ENCODE measurements at places on chromosomes 7 and 10.

DNA sequence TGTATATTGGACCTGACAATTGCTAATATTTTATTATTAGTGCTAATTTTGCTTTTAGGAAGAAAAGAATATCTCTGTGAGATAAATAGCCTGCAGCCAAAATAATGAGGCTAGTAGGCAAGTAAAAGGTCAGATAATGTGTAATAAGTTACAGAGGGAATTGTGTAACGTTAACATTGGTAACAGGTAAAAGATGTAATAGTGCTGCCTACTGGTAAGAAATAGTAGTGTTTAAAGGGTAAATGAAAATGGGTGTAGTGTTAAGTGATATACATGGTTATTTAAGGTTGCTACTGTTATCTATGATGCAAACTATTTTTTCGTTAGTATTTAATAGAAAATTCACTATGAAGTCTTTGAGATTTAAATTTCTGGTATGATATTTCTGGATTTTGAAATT is 9.2 kb upstream of the FOXP2 start:
- DNase-seq: no peak

DNA sequence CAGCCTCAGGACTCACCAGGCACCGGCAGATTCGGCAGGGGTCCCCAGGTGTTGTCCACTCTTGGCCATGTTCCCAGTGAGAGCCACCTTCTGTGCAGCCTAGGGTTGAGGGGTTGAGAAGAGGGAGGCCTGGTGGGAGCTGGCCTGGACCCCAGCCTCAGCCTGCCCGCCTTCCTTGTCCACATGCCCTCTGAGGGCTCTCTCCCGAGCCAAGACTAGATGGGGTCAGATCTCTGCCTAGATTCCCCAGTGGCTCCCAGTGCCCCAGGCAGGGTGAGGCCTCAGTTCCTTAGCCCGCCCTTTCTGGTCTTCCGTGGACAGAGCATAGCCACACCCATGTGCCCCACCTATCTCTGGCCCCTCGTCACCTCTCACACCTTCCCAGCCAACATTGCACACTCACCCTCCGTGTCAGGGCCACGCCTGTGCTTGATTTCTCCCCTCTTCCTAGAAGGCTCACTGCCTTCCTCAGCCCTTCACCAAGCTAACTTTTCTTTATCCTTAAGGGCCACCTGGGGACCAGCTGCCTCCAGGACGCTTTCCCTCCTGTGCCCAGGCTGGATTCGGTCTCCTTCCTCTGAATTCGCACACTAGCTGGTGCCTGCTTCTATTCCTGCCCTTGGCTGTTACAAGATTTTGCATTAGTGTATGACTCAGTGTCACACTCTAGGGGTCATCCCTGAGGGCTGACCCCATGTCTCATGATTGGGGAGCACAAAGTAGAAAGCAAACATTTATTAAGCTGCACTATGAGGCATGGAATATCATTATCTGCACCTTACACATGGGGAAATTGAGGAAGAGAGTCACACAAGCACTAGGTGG is 7.5 kb downstream of the KCP start:
- DNase-seq: no peak

DNA sequence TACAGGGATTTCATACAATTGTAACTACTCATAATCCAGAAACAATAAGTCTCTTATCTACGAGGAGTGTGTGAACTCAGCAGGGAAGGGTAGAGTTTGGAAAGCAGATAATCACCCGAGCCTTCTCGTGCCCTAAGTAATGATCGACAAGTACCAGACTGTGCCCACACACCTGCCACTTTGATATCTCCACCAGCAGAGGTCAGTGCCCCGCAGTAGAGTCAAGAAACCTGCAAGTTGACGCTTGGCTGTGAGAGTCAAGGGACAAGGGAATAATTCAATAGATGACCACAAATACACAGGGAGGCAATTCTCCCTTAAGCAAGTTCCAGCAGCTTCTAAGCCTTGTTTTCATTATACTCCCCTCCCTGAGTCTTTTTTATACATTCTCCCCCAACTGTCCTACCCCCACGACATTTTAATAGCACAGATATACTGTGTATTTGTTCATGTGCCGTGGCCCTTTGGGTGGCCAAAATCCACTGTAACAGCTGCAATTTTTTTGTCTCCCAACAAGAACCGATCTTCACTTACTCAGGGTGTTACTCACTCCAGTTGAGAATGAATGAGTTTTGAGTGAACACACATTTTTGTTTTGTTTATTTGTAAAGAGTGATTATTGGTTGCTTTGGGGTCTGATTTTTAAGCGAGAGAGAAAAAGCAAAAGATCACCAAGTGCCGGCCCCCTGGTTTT is 106.9 kb upstream of the RHEB start:
- no peak for DNase-seq

DNA sequence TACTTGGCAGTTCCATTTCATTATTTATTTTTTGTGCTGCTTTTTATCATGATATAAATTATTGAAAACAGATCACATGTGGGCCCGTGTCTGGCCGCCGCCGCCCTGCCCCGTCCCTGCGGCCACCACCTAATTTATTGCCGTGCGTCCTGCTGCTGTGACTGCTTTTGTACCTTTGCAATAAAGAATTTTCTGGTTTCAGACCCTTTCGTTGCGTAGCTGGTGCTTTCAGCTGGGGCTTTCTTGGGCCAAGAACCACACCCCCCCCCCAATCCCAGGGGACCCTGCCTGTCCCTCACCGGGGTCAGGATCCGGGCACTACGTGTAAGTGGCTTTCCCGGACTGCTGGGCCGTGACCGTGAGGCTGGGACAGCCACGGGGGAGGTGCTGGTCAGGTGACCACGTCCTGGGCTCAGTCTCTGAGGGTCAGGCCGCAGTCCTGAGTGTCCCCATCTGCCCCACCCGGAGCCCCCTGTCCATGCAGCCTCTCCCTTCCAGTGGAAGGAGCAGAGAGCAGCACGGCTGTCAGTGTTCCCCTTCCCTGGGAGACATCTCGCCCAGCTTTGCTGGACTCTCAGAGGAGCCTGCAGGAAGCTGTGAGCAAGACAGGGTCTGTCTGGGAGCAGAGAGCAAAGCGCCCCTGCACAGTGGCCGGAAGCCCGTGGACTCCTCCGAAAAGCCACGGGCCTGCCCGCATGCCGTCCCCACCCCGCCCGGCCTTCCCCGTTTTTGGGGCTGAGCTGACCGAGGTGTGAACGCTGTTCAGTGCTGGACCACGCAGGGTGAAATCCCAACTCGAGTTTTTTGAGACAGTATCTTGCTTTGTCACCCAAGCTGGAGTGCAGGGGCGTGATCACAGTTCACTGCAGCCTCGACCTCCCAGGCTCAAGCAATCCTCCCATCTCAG is 12.6 kb downstream of the MAFK start:
- no peak for DNase-seq

DNA sequence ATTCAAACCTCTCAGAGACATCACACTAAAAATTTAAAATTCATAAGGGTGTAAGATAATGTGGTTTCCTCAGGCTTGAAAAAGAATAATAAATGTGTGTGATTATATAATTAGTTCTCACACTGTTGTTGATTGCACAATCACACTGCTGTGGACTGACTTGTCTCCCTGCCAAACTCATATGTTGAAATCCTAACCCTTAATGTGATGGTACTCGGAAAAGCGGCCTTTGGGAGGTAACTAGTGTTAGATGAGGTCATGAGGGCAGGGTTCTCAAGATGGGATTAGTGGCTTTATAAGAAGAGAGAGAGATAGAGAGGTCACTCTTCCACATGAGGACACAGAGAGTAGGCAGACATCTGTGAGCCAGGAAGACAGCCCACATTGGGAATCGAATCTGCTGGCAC is 128.5 kb upstream of the COL1A2 start:
- DNase-seq: no peak

- DNase-seq: no peak
These were observed 35.9 kb downstream of the DENND2A start for GRCh38 chr7:140604760-140605159.

DNA sequence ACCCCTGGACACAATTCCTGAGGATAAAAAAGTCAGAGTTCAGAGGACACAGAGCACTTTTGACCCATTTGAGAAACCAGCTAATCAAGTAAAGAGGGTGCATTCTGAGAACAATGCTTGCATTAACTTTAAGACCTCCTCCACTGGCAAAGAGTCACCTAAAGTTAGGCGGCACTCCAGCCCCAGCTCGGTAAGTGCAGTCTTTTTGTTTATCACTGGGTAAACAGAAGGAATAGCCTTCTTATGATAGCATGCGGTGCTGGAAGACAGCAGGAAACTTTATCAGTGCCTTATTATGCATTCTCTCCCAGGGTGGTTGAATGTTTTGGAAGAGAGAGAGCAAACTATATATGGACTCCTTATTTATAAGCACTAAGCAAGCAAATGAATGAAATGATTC is 130.5 kb downstream of the CDK14 start:
- DNase-seq: no peak

DNA sequence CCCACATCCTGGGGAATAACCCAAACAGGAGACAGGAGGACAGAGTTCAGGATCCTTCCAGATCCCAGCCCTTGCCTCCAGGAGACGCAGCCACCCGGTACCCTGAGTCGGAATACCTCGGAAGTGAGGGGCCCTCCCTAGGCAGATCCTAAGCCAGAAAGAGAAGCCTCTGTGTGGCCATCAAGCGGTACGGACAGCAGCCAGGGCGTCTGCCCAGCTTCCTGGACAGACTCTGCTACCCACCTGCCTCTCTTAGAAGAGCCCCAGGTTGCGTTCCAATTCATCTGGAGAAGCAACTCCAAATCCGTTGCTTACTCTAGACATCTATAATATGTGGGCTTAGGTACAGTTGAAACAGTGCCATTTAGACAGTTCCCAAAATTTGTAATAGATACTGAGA is 220.2 kb upstream of the SH2B2 start:
- DNase-seq: no peak

DNA sequence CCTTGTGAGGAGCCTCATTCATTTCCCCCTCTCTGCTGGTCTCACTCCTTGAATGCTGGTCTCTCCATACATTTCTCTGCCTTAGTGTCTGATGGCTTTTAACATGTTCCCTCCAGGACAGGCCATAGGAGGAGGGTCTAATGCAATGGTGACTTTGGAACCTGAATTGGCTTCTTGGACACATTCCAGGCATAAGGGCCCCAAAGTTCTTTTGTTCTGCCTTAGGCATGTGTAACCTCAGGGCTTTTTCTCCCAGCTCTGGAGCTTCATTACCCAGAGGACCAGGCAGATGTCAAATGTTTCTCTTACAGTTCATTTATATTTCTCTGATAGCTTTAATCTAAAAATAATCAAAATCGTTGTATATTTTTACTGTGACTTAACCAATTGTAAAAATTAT is 162.6 kb downstream of the SDK1 start:
- no peak for DNase-seq

DNA sequence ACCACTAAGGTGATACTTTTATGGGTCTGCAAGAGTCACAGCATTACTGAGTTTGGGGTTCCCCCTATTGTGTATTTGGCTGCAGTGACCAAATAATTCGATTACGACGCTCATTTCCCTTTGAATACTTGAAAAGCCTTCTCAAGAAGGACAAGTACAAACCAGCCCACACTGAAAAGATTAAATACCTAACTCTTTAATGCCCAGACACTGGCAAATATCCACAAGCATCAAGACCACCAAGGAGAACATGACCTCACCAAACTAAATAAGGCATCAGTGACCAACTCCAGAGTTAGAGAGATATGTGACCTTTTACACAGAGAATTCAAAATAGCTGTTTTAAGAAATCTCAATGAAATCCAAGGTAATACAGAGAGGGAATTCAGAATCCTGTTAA is 31.8 kb upstream of the SFTPD start:
- DNase-seq: no peak

DNA sequence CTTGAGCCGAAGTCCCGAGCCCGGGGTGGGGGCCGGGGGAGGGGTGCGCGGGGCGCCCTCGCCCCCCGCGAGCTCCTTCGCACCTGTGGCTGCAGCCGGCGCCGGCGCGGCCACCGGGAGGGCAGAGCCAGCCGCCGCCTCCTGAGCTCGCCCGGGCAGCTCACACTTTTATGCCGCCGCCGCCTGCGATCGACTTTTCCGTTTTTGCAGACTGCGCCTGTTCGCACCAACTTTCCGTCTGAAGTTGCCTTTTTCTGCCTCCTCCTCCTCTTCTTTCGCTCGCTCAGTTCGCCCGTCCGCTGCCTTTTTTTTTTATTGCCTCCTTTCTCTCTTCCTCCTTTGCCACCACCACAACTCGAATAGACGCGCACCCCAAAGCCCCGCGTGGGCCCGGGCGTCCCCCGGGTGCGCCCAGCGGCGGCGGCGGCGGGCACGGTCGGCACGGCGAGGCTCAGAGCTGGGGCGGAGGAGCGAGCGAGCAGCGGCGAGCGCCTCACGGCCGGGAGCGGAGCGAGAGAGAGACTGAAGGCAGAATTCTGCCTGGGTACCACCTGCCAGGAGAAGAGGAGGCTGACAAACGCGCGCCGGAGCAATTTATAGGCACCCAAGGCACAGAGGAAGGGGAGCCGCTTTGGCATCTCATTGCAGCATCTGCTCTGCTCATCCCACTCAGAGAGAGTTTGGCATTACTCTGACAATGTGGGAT is at the start of gene C1QL3:
C1QL3 (minus strand) TSS at position 569 of the 706 bp plus-strand sequence. CDS start 814 bp downstream, outside the sequence.
- DNase-seq: no peak

GRCh38 chr7:116585967-116586366 is 61.1 kb downstream of the CAV1 start:
- DNase-seq: no peak

DNA sequence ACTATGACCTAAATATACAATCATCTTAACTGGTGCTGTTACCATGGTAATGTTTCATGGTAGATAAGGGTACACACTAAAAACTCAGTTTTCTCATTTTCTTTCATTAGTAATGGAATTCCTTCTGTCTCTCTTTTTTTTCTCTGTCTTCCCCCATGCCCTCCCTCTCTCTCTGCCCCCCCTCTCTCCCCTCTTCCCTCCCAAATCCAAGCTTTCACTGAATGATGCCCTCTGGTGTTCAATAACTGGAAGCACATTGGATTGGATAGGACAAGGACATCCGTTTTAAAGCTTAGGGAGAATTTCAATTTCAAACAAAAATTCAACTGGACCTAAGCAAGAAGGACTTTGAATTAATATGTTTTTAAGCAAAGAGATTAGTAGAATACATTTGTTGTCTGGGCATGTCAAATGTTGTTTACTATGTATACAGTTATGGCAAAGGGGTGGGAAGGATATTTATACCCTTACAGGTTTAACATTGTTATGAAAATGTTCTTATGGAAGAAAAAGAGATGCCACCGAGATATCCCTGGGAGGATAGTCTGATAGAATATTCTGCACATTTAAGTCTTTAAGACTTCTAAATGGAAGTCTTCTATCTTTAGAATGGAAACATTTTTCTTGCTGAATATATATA is 6.1 kb downstream of the CHRM2 start:
- DNase-seq: no peak

DNA sequence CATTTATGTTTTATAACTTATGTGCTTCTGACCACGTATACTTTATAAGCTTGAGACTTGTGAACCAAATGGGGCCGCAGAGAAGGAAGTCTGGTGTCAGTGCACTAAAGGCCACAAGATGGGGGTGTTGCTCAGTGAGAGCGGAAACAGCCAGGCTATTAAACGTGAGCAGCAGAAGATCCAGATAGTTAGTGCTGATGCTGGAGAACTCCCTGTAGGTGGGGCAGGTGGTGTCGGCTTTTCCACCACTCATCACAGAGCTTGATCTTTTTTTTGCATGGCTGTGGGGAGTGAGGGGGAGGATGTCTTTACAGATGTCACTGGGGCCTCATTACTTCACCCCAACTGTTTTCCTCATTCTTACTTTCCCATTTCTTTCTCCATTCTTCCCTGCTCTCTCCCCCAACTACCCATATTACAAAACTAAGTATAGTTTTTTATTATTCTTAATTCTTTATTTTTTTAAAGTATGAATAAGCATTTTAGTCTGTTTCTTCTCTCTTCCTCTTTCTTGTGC is 34.7 kb downstream of the ACADSB start:
- DNase-seq: peak; percentile 26
